A549 (cell line): ENCODE measurements at places on chromosomes 6 and 20. TPM values are rescaled to one million over a fixed set of nuclear protein-coding genes. Genes with fewer than 3 reads are reported as not detected.
A peak's percentile ranks its signal among the peaks of the same experiment; 100 is the strongest.

Gene NANP
- 10.2 to 11.2 TPM (median 11.2 TPM) in 3 replicates for polyA plus RNA-seq

DNA sequence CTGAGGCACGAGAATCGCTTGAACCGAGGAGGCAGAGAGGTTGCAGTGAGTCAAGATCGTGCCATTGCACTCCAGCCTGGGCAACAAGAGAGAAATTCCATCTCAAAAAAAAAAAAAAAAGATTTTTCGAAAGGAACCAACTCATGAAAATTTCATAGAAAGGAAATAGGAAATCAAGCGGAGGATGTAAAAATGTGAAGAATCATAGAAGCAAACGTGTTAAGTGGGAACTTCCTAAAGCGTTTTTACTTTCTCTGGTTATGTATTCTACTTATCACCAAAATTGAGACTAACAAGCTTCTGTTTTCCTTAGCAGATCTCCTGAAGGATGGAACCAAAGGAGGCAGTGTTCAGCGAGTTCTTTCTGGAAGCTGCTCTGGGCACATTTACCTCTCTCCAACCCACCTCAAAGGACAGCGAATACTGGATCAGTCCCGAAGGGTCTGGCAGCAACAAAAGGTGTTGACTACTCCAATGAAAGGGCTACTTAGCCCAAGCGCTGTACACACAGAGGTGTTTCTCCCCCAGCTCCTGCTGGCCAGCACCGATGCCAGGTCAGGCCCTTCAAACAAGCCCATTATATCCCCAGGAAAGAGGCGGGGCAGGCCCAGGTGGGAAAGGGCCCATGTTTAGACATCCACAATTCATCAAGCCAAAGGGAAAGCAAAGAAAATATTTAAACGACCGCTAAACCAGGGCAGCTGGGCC lies 327.5 kb upstream of the JARID2 start:
- DNase-seq: no peak

DNA sequence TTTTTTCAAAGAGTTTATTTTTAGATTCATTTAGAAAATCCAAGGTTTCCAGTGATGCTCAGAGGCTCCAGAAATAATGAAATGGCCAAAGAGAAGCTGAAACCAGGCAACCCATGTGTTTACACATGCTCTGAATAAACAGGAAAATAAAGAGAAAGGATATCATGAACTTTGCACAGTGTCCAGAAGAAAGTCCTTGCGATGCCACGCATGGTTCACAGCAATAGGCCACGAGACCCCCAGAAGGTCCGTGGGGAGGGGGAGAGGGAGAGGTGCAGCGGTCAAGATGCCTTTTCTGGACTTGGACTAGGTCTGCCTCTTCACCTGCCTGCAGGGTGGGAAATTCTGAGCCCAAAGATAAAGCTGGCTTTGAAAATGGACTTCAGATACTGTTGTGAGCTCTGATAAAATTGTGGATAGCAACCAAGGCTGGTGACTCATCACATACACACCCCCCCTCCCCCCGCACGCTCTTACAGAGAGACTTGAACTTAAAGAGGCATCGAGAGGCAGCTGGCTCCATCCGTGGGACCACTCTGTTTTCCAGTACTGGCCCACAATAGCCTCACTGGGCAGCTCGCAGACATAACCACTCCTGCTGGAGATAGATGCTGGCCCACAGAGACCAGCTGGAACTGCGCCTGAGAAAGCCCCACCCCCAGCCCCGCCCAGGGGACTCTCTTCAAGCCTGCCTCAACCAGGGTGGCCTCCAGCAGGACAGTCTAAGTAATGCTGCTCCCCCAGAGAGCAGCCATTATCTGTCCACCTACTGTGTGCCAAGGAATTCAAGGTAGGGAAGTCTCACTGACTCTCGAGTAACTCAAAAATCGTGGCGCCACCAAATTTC lies 21.2 kb upstream of the NFATC2 start:
- peak; percentile 81 for DNase-seq

DNA sequence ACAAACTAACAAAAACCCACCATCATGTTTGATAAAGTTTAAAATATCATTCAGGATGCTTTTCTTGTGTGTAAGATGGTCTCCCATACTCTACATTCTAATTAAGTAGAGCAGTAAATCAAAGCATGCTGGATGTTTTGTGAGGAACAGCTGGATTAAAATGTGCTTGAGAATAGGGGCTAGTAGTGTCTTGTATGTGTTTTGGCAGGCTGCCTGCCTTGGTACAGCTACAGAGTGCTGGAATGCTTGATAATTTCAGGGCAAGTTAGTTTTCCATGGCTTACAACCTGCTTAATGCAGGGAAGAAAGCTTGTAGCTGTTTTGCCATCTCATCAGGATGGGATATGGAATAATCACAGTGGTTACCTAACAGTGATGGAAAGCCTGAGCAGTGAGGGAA lies 636.6 kb upstream of the MMS22L start:
- DNase-seq: no peak

GRCh38 chr20:6993011-6993410 lies 225.5 kb downstream of the BMP2 start:
- DNase-seq: no peak
